ENCODE measurements at places on chromosomes 12 and 14.

GRCh38 chr14:24965934-24966578 is 83.9 kb downstream of the STXBP6 start:
- DNase-seq: no peak

DNA sequence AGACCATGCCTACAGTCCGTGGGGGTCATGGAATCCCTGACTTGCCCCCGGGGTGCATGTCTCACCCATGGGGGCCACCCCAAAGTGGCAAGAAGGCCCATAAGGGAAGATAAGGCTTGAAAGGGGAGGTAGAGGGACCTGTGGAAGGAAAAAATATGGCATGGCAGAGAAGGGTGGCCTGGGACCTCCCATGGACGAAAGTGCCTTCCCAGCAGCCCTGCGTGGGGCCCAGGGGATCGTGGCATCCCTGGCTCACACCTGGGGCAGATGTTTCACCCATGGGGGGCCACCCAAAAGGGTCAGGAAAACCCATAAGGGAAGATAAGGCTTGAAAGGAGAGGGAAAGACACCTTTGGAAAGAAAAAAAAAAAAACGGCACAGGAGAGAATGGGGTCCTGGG is 264.6 kb downstream of the ALG10 start:
- DNase-seq: peak; percentile 1

DNA sequence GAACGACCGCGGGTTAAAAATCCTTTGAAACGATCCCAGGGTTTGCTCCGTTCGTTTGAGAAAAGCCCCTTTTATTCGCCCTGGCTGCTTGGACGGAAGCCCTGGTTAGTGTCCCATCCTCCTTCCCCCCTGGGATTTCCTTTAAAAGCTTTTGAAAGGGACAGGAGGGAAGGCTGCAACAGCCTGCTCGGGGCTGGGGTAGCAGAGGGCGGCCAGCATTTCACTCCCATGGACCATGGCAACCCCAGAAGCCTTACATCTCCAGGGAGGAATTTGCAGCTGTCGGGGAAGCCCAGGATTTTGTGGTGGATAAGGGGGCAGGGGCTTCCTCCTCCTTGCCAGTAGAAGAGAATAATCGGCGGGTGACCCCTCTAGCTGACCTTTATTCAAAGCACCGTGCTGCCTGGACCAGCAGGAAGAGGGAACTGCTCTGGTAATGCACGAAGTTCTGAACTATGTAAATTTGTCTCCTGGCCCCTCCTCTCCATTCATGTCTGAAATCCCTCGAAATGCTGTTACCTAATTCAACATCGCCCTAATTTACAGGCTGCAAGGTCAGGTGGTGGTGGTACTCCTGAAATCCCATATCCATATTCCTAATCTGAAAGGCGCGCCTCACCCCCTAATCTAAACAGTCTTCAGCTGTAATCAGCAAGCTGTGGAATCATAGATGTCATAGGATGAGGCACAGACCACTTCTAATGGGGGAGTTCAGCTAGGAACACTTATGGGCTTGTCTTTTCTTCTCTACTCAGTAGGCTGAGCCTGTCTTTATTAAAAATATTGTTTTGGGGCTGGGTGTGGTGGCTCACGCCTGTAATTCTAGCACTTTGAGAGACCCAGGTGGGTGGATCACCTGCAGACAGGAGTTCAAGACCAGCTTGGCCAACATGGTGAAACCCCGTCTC is 1.0 kb upstream of the CLIP1 start:
- no peak for DNase-seq

DNA sequence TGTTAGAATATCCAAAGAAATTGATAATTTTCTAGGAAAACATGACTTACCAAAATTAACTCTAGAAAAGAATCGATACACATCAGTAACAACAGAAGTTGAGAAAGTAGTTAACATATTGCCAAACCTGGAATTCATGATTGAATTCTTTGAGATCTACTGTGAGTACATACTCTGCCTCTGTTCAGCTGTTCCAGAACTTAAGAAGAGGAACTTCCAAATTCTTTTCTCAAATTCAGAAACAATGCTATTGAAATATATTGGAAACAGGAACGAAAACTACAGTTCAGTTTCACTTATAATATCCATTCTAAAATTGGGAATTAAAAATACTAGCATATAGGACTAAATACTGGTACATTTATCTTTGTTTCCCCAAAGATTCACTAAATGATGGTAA is 57.9 kb downstream of the MARK3 start:
- DNase-seq: no peak

DNA sequence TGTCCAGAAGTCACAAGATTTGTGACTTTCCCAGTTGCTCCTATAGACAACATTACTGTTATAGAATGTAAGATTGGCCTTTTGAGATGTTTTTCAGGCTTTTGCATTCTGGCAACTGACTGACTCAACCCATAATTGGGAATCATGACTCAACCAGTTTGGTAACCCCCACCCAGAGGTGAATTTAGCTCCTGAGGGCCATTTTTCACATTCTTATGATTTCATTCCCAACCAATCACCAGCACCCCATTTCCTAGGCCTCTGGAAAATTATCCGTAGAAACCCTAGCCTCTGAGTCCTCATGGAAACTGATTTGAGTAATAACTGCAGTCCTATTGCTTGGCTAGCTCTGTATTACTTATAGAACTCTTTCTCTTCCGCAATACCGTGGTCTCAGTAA is 626.0 kb upstream of the SEL1L start:
- no peak for DNase-seq

DNA sequence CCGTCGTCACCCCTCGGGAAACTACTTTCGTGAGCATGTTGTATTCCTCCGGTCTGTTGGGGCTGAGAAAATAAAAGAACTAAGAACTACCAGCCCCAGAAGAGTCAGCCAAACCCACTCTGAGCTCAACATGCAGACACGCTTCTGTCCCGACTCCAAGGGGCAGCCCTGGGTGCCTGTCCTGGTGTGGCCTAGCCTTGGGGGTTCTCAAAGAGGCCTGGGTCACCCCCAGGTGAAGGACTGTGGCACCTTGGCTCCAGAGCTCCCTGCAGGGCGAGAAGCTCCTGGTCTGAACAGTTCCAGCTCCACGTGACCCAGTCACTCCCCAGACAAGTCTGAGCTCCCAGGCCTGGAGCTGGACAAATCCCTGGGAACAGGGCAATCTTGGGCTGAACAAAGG is 87.0 kb downstream of the VWF start:
- DNase-seq: no peak

- no peak for DNase-seq
These were observed 22.8 kb upstream of the OASL start for GRCh38 chr12:121061831-121062230.

DNA sequence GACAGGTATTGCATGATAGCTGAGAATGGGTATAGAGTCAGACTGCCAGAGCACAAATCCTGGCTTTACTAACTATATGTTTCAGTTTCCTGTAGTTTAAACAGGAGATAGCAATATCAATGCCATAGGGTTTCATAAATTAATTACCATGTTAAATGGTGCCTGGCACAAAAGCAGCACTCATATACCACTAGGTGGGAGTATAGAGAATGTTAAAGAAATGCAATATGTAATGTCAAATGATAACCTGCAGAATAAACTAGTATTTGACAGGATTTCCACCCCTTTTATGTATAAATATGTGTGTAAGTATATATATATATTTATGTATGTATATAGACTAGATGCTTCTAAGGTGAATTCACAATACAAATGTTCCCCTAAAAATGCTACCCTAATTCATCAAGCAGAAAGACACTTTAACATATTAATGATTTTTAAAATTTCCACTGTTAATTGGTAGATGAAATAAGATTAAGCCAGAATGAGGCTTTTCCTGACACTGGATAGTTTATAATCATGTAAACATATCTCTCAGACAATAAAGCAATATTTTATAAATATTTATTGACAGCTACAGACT is 8.6 kb downstream of the WDR89 start:
- no peak for DNase-seq

- no peak for DNase-seq
These were observed 3.3 kb downstream of the NEMF start for GRCh38 chr14:49849213-49849847.

GRCh38 chr12:46470975-46471374 is 98.4 kb upstream of the SLC38A2 start:
- no peak for DNase-seq

- DNase-seq: no peak
These were observed 8.2 kb downstream of the VDR start for GRCh38 chr12:47896633-47897032.

- DNase-seq: peak; percentile 71
These were observed 2.5 kb upstream of the TEP1 start for GRCh38 chr14:20415782-20416206.

DNA sequence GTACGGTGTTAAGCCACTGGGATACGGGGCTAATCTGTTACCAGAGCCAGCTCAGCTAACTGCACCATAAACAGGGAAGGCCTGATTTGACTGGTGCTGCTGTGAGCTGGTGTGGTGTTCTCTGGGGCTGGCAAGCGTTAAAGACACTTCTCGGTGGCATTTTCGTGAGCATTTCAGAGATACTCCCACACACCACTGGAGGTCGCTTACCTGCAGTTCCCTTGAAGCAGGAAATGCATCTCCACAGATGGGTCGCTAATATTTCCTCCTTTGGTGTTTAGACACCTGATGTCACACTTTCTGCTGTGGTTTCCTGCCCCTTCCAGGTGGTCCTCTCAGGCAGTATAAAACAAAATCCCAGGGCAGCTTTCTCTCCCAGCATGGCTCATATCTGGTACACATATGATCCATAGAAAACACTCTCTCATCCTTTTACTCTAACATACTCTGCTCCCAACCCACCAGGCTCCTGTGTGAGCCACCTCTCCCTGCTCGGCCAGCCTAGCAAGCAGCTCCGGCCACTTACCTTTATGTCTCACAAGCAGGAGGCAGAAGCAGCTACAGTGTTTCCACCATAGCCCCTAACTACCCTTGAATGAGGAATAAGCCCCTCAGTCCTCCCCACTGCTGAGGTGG is 129.9 kb upstream of the GRIN2B start:
- peak; percentile 48 for DNase-seq

- no peak for DNase-seq
These were observed 138.5 kb downstream of the ESRRB start for GRCh38 chr14:76514213-76514998.

- peak; percentile 14 for DNase-seq
These were observed 15.6 kb downstream of the SMUG1 start for GRCh38 chr12:54173066-54173726.

Measured in CD4-positive, alpha-beta T cell treated with Interleukin-4 for 1 hour (primary cell).